ENCODE measurements at places on chromosomes 11 and 22. TPM values are rescaled to one million over a fixed set of nuclear protein-coding genes. Genes with fewer than 3 reads are reported as not detected.

OR6A2 gene
- not detected for total RNA-seq

GRCh38 chr11:58625086-58625485 lies 2.6 kb downstream of the CNTF start:
- DNase-seq: no peak

DNA sequence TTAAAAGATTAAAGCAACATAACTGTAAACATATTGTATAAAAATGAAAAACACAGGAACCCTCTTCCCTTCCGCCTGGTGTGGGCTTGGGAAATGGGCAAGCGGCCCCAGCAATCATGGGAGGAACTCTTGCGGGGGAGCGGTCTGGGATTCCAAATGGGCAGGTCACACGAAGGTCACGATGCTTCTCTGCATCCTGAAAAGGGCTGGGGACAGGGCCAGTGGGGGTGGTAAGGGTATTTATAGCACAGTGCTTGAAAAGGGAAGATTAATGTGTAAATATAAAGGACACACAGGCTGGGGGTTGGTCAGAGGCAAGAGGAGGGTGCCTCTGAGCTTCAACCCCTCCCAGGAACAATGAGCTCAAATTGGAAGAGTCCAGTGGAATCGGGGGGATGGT lies 46.9 kb upstream of the OR4B1 start:
- DNase-seq: peak; percentile 75

DNA sequence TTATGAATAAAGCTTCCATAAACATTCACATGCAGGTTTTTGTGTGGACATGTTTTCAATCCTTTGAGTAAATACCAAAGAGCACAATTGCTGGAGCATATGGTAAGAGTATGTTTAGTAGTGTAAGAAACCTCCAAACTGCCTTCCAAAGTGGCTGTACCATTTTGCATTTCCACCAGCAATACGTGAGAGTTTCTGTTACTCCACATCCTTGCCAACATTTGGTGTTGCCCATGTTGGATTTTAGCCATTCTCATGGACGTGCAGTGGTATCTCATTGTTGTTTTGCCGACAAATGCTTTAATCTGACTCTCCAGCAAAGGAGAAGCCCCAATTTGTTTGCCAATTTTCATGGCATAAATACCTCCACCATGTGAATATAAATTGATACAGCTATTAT lies 103.9 kb upstream of the TMEM45B start:
- no peak for DNase-seq

- no peak for DNase-seq
Measured at GRCh38 chr22:17911887-17912286, 112.5 kb downstream of the MICAL3 start.

DNA sequence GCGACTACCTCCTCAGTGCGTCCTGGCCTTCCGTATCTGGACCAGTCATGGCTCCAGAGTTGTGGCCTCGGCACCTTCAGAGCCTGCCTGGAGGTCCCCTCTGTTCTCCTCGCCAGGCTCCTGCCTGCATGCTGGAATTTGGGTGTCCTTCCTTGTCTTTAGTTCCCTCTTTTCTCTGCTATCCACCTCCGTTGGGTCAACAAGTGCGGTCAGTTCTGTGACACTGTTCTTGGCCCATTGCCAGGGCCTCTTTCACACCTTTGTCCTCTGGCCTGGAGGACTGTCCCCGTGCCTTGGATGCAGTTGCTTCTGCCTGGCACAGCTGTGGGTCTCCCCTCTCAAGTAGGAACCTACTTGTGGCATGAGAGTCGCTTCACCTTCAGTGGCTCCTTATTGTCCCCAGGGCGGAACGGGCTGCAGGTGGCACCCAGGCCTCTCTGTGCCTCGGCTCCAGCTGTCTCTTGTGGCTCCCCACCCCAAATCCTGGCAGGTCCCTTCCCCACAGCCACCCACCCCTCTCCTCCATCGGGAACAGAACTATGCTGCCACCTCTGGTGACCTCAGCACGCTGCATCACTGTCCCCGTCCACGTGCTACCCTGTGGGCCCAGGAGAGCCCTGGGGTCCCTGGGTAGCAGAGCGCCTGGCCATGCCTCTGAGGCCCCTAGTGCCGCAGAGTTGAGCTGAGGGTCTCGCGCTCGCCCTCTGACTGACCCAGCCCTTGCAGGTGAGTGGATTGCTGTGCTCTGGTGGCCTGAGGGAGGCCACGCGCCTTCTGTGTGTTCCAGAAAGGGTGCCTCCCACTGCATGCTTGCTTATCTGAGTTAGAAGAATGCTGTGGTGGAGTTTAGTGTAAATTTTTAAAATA lies 4.7 kb downstream of the DGCR8 start:
- peak; percentile 32 for DNase-seq

- no peak for DNase-seq
Measured at GRCh38 chr11:1624621-1625020, 2.7 kb upstream of the KRTAP5-4 start.

BIRC3 gene
- total RNA-seq: 8.2 TPM

PPFIBP2 gene
- total RNA-seq: 19.9 TPM

DNA sequence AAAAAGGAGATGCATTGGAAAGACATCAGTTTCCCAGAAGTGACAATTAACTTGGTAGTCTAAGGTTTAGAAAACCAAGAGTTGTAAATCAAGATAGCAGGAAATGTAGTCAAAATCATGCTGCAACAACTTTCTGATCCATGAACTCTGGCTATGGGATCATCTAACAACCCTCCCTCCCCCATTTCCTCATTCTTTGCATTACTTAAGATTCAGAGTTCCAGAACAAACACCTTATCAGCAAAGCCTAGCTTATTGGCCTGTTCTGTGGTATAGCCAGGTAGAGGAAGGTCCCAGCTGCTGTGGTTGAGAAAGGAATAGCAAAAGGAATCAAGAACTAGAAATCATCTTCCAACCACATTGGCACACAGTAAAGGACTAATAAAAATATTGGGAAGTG lies 651.1 kb downstream of the METTL15 start:
- no peak for DNase-seq

GRCh38 chr11:16618431-16618830 lies 120.0 kb upstream of the C11orf58 start:
- no peak for DNase-seq

CLNS1A gene
- total RNA-seq: 74.9 TPM

DNA sequence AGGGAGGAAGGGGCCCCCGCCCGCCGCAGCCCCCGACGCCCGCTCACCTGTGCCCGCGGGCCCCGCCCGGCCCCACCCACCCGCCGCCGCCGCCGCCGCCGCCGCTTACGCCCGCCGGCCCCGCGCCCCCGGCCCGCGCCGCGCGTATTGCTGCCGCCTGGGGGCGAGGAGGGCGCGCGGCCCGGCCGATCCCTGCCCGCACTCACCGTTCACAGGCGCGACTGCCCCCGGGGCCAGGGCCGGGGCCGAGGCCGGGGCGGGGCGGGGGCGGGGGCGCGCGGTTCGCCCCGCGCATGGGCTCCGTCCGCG lies 212 bp downstream of the HRAS start:
- DNase-seq: no peak

DNA sequence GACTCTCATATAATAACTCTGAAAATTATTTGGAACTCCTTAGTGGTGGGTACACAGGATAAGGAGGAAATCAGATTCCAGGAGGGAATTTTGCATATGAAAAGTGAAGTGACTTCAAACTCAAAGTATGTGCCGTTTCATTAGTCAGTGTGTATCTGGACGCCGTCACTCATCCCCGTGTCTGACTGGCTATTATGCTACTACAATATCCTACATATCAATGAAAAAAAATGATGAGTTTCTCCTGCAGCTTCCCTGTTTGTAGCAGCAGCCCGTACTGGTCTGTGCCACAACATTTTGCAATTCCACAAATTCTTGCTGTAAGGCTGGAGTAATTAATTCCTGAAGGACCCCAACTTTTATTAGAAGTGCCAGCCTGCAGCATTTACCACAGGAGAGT lies 16.5 kb downstream of the WT1 start:
- no peak for DNase-seq

DNA sequence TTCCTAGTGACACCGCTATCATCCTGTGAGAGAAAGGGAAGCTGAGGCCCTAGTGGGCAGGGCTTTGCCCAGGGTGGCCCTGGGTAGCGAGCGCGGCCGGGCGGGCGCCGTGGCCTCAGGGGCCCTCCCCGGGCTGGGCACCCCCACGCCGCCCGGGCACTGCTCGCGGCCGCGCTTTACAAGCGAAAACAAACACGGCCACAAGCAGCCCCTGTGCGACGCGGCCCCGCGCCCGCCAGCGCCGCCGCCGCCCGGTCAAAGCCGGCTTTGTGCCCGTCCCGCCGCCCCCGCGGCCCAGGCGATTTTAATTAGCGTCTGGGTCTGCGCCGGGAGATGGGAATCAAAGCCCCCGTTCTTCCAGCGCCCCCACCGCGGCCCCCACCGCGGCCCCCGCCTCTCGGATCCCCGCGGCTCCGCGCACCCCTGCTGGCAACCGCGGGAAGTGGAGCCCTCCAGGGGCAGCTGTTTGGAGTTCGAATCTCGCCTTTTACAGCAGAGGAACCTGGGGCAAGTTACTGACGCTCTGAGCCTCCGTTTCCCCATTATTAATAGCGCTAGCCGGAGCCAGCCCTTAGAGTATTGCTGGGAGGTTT lies 47.9 kb downstream of the CHRDL2 start:
- peak; percentile 64 for DNase-seq

DNA sequence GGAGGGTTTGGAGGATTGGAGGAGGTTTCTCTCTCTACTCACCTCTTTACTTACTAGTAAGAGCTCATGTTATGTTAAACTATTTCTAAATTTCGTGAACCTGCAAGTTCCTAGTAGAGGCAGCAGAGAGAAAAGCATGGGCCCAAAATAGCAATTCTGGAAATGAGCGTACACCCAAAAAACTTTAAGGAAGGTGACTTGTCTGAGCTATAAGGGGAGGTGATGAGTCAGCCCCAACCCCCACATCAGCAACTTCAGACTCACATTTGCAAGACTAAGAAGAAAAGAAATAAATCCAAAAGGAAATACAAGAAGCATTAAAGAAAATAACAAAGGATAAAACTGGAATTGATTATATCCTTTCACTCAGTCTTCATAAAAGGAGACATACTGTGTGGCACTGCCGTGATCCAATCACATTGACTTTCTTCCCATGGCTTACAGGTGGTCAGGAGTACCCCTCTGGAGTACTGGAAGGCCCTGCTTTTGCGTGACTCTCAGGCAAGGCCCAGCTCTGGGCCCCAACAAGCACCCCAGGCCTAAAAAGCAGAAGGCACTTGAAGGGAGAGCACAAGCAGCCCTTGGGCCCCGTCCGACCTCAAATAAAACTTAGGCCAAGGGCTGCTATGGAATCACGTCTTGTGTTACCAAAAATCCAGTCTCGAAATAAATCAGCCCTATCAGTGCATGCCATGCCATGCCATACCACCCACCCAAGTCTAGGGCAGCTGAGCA lies 14.3 kb downstream of the PACSIN2 start:
- no peak for DNase-seq

DNA sequence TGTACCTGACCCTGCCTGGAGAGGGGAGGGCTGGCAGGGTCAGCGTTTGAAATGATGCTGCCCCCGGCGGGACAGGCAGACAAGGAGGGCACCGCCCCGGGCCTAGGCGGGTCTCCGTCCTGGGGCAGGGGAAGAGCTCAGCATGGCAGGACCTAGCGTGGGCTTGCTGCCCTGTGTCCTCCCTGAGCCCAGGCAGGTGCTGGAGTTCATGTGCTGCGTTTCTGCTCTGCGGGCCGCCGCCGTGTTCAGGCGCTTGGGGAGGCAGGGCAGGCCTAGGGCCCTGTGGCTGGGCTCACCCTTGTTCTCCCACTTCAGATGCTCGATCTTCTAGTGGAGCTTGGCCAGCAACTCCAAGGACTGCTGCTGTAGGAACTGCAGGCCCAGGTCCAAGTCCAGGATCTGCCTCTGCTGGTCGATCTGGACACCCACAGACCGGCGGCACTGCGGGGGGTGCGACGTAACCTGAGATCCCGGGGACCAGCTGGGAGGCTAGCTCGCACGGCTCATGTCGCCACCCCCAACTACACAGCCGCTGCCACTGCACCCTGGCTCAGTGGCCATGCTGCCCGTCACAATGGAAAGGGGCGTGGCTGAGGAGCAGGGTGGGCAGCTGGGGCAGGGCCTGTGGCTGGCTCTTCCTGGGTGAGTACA lies 84.4 kb downstream of the MED15 start:
- no peak for DNase-seq

- DNase-seq: no peak
Measured at GRCh38 chr22:35883031-35883620, 145.5 kb downstream of the RBFOX2 start.

HTR3A gene
- not detected for total RNA-seq

GRCh38 chr11:9747828-9748227 lies 84.0 kb downstream of the SWAP70 start:
- DNase-seq: no peak

DNA sequence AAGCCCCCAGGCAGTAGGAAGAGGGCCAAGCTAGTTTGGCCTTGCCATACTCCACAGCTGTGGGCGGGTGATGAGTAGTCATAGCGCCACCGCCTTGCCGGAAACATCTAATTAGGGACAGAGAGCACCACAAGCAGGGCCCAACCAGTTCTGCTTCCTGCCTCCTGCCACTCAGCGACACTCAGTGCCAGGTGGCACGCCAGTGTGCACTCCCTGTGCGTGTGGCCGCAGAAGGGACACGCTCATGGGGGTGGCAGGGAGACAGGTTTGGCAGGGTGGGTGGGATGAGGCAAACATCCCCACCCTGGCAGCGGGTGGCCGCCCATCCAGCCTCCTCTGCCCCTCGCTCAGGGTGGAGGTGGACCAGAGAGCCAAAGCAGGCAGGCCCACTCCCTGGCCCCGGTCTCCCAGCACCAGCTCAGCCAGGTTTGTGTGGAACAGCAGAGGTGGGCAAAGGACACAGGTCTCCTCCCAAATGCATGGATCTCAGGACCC lies 4.9 kb downstream of the OVOL1 start:
- DNase-seq: no peak

- DNase-seq: no peak
Measured at GRCh38 chr11:33475993-33476392, 218.8 kb downstream of the HIPK3 start.

GRCh38 chr11:46351606-46352005 lies 4.3 kb downstream of the DGKZ start:
- DNase-seq: no peak

DNA sequence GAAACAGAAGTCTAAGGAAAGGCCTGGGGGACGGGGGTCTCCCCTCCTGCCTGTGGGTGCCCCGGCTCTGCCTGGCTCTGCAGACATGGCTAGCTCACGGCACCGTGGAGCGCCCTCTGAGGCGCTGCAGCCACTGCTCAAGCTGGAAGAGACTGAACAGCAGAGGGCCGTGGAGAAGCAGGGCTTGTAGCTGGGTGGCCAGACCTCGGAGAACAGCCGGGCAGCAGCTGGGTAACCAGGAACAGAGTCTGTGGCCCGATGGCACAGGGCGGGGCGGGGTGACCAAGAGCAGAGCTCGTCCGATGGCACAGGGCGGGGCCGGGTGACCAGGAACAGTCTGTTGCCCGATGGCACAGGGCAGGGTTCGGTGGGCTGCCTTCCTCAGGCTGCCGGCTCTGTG lies 18.1 kb downstream of the RNH1 start:
- no peak for DNase-seq

GRCh38 chr11:115220423-115220822 lies 283.8 kb downstream of the CADM1 start:
- no peak for DNase-seq

GRCh38 chr11:107689317-107690202 lies 22.3 kb downstream of the SLN start:
- peak; percentile 60 for DNase-seq
